Melanocyte of skin (primary cell): ENCODE measurements at places on chromosomes 4 and X. TPM values are rescaled to one million over a fixed set of nuclear protein-coding genes. Genes with fewer than 3 reads are reported as not detected.

The NKAP gene
- total RNA-seq, result 3.4 and 4.4 TPM in 2 replicates

The ERAS gene
- total RNA-seq, result not detected in 2 replicates

The FGD1 gene
- total RNA-seq, result 15.9 and 16.0 TPM in 2 replicates

The MGST2 gene
- total RNA-seq, result 12.3 and 18.8 TPM in 2 replicates
